ENCODE measurements at places on chromosomes 5 and 9.

DNA sequence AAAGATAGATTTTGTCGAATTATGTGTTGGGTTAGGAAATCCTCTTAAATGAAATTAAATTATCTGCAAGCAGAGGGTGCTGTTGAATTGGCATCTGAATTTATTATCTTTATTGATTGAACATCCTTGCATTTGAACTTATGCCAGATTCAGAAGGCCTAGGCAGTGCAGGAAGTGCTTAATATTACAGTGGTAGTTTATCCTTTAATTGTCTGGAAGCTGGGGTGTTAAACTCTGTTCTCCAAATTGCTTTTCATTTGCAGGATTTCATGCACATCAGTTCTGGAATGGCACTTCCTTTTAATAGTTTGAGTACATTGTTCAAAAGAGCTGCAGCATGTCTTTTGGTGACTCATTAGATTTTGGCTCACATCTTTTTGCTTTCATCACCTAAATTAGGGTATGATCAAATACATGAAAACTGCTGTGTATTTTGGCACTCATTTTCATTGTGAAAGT is 186.3 kb downstream of the KDM4C start:
- DNase-seq = no peak

DNA sequence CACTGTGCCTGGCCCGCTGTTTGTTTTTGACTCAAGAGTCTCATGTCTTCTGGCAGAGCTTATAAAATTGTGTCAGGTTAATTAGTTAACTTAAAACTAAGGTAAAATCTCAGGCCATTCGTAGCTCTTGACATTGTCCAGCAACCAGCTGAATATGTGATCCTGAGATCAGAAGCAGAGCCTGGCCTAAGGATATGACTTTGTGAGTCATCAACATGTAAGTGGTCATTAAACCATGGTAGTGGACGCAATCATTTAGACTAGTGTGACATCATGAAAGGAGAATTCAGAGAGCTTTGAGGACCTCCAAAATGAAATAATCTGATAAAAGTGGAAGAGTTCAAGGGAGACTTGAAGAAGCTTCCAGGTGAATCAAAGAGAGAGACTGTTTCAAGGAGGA is 23.3 kb downstream of the SPZ1 start:
- no peak for DNase-seq

DNA sequence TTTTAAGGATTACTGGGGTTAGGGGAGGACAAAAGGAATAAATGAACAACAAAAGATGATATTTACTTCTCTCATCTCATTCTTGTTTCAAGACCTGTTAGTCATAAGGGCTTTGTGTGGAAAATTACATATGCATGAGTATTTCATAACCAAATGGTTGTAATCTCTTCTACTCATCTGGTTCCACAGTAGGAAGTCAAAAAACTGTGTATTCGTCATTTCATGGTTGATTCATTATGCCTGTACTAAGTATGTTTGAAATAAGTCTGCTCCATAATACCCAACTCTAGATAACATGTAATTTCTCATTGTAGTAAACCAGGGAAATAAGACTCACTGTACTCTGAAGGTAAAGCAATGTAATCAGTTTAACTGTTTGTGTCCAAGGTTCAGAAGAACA is 212.9 kb downstream of the ARRDC3 start:
- no peak for DNase-seq

DNA sequence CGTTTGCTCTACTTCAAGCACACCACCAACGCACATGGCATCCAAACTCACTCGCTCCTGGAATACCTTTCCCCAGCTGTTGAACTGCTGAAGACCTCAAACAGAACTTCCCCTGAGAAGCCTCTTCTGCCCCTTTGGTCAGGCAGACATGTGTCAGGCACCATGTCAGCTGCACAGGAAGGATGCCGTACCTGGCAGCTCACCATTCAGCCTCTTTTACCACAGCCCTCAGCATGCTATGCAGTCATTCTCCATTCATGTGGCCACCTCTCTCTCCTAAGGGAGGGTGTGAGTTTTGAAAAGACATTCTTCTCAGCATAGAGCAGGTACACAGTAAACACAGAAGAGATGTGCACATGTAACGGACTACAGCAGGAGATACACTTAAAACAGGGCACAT is 14.2 kb downstream of the IL4 start:
- no peak for DNase-seq

DNA sequence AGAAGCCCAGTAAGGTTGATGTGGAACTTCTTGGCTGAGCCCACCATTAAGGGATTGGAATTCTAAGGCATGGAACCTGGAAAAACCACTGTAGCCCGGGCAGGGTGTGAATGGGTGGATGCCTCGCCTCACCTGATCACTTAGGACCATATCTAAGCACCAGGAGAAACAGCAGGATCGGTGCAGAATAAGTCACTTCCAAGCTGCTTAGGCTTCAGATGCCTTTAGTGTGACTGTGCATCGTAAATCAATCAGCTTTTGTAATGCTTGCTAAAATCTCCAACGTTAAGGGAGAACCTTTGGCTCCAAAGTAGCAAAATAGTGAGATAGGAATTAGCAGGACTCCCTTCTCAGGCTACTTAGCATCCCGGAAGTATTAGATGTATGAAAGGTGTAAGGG is 103.9 kb upstream of the MEGF10 start:
- no peak for DNase-seq

- no peak for DNase-seq
These were observed 24.6 kb downstream of the C9orf85 start for GRCh38 chr9:71936066-71936465.

DNA sequence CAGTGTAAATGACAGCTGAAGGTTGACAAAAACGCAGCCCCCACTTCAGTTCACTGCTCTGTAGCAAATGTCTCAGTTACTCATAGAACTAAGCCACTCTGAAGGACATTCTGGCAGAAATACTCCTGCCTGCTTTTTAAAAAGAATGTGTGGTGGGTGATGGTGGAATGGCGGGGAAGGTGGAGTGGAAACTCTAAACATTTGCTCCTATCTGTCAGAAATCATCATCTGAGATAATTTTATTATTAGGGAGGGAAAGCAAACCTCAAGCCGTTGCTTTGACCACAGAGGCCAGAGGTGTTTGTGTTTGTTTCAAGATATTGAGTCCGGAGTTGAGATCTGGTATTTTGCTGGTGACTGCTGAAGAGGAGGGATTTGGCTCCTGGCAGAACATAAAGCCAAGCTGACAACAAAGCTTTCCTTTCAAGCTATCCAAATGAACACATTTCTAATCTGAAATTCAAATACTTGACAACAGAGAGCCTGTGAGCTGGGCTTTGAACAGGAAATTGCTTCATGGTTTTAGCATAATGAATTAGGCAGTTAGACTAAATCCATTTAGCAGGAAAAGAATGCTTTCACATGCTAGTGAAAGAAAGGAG is 362.7 kb downstream of the CSNK1G3 start:
- DNase-seq = no peak

DNA sequence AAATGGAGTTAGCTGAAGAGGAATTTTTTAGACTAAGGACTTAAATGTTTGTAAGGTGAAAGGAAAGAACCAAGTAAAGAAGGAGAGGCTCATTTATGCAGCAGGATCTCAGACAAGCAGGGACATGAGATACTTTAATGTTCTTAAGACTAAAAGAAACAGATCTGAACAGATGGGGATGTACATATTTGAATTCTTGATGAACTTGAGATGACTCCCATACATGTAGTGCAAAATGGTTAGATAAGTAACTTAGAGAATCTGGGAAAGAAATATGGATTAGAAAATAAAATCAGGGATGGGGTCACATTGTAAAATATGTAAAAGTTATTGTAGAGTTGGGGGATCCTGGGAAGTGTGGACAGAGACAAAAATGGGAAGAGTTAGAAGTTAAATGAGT is 27.1 kb upstream of the PSAT1 start:
- DNase-seq = no peak

- no peak for DNase-seq
These were observed 26.9 kb upstream of the ADAM19 start for GRCh38 chr5:157602505-157602904.

GRCh38 chr5:111394586-111394985 is 117.7 kb downstream of the STARD4 start:
- no peak for DNase-seq

GRCh38 chr9:77892171-77892570 is 139.4 kb downstream of the GNAQ start:
- no peak for DNase-seq

- no peak for DNase-seq
These were observed 1.3 kb downstream of the NIM1K start for GRCh38 chr5:43193181-43193893.

Data from NCI-H187 (cell line).